ENCODE measurements at places on chromosomes 6 and 20.

GRCh38 chr6:3355358-3356055, 96.8 kb downstream of the PSMG4 start:
- DNase-seq, result no peak

DNA sequence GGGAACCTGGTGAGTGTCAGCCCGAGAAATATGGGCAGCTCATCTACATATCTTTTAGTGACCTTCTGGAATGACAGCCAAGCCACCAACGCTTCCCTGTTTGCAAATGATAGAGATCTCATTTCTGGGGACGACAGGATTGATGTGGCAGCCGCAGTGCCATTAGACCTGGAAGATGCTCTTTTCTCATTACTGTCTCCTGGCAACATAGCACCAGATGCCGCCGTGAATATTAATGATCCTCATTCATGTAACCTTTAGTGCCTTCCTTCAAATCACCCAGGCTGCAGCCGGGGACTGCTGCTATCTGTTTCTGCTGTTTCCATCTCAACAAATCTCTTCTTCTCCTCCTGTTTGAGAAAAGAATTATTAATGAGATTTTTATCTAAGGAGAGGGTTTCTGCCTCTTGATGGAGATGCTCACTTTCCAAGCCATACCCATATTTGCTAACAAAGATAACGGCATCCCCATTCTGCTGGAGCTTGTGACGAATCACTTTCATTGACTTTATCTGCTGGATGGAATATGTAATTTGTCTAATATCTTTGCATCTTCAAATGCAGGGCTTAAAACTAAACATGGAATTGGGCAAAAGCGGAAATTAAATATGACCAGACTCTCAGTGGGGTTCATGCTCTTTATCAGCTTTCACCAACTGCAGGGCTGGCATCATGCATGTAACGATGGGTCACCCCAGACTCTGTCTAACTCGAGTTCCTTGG, 74.8 kb upstream of the KIF16B start:
- no peak for DNase-seq

DNA sequence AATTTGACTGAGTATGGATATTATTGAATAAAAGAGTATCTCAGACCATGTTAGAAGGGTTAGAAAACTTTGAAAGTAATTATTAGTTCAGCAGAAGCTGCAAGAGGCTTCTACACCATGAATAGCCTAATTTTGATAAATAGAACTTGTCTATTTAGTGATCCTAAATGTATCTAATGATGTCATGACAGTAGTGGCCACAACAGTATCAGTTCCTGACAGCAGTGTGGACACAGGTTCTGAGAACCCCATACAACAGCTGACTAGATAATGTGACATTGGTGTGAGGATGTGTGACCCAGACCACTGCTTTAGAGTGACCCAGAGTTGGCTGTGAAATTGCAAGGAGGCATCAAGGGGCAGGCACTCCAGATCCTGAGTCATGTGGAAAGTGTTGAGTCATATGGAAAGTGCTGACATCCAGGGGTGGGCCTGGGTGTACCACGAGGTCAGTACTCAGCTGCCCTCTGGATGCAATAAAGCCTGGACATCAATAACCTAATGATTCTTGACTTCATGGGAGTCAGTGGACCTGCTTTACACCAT, 754.7 kb downstream of the DHX35 start:
- DNase-seq, result no peak

- DNase-seq, result no peak
Observed at GRCh38 chr6:135179920-135180541, 1.1 kb upstream of the MYB start.

DNA sequence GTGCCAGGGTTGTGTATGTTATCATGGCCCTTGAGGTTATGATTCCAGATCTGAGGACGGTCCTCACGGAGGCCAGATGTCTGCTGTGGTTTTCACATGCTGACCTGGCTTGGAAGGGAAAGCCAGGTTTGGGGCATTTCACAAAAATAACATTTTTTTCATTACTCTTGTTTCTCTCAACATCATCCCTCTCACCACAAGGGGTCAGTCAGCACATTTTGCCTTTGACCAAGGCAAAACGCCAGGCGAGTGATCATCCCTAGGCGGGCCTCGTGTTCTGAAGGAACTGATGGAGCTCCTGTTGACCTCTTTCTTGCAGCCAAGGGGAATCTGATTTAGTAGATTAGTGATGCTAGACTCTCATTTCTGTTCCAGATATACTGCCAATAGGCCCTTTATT, 133.5 kb downstream of the TBC1D7 start:
- no peak for DNase-seq

- peak; percentile 71 for DNase-seq
Observed at GRCh38 chr6:11810039-11810541, 31.5 kb upstream of the ADTRP start.

- DNase-seq, result no peak
Observed at GRCh38 chr6:41791305-41791704, 3.8 kb downstream of the TOMM6 start.

GRCh38 chr6:70166088-70166958, 136.6 kb downstream of the COL9A1 start:
- DNase-seq, result peak; percentile 6

DNA sequence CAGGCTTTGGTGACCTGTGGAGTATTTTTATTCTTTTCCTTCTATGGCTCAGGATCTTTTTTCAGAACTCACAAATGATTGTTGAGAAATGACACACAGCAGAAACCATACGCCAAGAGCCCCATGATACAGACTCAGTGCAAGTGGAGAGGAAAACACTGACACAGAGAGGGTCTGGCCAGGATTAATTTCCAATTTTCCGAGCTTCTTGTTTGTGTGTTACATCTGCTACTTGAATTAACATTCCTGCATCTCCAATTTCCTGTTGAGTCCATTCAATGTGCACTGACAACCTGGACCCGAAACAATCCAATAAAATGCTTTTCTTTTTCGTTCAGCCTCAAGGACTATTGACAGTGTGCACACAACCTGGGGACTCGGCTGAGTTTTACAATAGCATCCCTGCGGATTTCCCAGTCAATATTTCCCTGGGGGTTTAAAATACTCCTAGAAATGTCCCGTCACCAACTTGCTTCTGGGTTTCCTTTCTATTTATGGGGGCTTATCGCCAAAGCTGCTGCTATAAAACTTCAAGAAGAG, 4.9 kb upstream of the MLN start:
- no peak for DNase-seq

Data from LoVo (cell line).